Smooth muscle cell of the brain vasculature (primary cell): ENCODE measurements at places on chromosomes 3 and 15.
A peak's percentile ranks its signal among the peaks of the same experiment; 100 is the strongest.

- no peak for DNase-seq
These were observed 17.3 kb downstream of the RYR3 start for GRCh38 chr15:33328106-33328505.

- DNase-seq, result peak; percentile 99
These were observed 545.0 kb downstream of the ZPLD1 start for GRCh38 chr3:102979682-102980354.

- DNase-seq, result no peak
These were observed 103.3 kb downstream of the IL1RAP start for GRCh38 chr3:190617185-190617584.

DNA sequence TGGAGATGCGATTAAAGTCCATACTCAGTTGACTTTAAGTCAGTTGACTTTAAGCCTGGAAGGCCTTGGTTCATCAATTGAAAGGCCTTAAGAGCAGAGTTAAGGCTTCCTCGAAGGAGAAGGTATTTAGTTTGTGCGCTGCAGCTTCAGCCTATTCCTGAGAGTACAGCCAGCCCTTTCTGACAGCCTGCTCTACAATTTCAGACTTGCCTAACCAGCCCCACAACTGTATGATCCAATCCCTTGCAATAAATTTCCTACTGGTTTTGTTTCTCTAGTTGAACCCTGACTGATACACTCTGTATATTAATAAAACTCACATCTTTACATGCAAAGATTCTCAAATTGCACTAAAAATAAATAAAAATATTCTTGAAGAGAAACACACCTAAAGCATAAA is 66.1 kb upstream of the RORA start:
- DNase-seq, result no peak

DNA sequence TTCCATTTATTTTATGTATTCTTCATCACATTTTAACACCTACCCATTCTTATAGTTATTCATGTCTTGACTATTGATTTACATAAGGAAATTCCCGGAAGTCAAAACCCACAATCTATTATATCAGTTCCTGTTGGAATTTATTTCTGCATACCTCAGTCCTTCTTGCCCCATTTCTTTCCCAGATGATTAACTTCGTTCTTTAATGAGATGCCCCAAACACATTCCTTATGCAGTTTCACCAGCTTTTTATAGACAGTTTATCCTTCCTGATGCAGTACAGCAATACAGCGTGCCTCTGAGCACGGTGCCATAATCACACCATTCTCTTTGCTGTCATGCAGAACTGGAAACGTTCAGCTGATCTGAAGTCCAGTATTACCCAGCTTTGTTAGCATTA is 175.8 kb upstream of the NANOGP8 start:
- DNase-seq, result no peak

GRCh38 chr3:139198929-139199328 is 144.9 kb upstream of the MRPS22 start:
- DNase-seq, result no peak

GRCh38 chr15:27260523-27260922 is 289.5 kb downstream of the GABRG3 start:
- DNase-seq, result no peak

GRCh38 chr3:133040696-133041523 is 2.7 kb downstream of the TMEM108 start:
- DNase-seq, result peak; percentile 64

GRCh38 chr3:73762855-73763254 is 138.1 kb upstream of the PDZRN3 start:
- DNase-seq, result no peak

GRCh38 chr3:184693011-184693975 is 18.6 kb downstream of the MAGEF1 start:
- DNase-seq, result no peak

GRCh38 chr15:90972133-90972532 is 17.4 kb downstream of the RCCD1 start:
- no peak for DNase-seq

GRCh38 chr3:16482770-16483531 is 30.5 kb downstream of the RFTN1 start:
- no peak for DNase-seq

- no peak for DNase-seq
These were observed 50.5 kb downstream of the MBNL1 start for GRCh38 chr3:152319256-152319655.

DNA sequence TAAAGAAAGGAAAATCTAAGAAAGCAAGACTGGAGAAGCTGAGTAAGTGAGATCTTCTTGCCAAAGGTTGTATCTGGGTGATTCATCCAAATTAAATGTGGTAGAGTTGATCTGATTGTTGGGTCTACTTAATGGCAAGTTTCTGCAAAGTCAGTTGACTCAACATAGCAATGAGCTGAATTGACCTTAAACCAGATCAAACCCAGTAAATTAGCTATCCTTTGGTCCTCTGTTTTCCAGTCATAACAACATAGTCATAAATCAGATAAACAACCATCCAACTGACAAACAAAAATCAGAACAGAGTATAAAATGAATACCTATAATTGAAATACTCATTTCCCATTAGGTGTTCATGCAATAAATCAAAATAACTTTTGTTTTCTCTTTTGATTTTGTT is 142.6 kb upstream of the CFAP20DC start:
- DNase-seq, result no peak

- no peak for DNase-seq
These were observed 938 bp downstream of the DZIP3 start for GRCh38 chr3:108590460-108590859.

GRCh38 chr3:177229791-177230190 is 32.5 kb upstream of the TBL1XR1 start:
- no peak for DNase-seq

GRCh38 chr15:52483707-52484106 is 45.0 kb downstream of the MYO5A start:
- DNase-seq, result peak; percentile 33

DNA sequence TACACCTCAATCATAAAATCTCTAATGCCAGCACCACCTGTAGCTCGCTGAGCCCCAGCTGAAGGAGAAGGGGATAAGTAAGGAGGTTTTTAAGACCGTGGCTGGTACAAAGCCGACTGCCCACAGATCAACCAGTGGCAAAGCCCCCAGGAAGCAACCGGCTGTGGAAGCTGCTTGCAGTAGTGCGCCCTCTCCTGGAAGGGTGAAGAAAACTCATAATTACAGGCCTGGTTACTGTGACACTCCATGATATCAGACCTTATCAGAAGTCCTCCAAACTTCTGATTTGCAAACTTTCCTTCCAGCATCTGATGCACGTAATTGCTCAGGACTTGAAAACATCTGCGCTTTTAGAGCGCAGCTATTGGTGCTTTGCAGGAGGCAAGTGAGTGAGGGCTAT is 63.1 kb upstream of the MCTP2 start:
- no peak for DNase-seq

DNA sequence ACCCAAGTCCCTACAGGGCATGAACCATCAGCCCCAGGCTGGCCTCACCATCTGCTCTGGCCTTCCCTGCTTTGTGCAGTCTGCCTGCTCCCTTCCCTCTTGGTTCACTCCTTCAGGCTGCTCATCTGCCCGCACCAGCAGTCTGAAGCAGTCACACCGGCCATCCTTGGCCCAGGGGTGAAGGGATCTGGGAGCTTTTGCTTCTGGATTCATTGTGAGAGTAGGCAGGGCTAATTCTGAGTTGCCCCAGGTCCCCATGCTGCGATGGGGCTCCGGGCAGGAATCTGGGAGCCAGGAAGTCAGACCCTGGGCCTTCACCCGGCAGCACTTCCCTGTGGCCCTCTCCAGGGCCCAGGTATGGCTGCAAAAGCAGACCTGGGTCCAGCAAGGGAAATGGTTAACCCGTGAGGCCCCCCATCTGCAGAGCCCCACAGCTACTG is 99.7 kb downstream of the VGLL4 start:
- DNase-seq, result no peak

GRCh38 chr15:94042180-94042928 is 189.0 kb upstream of the MCTP2 start:
- DNase-seq, result no peak

DNA sequence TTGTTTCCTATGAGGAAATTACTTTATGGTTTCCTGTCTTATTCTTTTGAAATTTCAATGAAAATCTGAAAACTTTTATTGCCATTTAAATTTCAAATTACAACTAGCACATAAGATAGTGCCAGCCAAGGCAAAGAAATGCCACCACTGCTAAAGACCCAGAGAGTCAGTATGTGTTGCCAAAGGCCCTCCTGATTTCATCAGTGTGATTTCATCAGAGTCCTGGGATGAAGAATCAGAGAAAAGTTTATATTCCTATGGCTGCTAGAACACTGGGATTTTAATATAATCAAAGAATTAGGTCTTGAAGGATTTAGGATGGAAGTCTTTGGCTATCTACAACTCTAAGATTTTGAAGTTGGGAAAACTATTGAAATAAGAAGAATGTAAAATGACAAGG is 434.2 kb upstream of the CCDC54 start:
- no peak for DNase-seq

DNA sequence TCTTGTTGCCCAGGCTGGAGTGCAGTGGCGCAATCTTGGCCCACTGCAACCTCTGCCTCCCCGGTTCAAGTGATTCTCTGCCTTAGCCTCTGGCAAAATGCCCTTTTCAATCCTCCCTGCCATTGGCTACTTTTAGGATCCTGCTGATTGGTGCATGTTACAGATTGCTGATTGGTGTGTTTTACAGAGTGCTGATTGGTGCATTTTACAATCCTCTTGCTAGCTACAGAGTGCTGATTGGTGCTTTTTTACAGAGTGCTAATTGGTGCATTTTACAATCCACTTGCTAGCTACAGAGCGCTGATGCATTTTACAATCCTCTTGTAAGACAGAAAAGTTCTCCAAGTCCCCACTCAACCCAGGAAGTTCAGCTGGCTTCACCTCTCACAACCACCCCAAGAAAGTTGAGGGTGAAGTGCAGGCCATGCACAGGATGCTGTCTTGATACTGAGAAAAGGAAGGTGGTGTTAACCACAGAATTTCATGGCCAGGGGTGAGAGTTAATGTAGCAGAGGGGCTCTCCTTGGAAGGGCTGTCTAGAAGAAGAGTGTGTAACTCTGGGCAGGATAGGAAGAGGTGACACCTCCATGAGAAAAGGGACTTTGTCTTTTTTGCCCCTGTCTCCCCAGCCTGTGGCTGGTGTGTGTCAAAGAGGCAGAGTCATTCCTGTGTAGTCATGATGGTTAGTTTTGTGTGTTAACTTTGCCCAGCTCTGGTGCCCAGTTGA is 145.9 kb downstream of the APBA2 start:
- no peak for DNase-seq

- no peak for DNase-seq
These were observed 106.3 kb downstream of the ETFA start for GRCh38 chr15:76204916-76205460.

GRCh38 chr15:52803467-52804306 is 13.6 kb upstream of the ONECUT1 start:
- no peak for DNase-seq

DNA sequence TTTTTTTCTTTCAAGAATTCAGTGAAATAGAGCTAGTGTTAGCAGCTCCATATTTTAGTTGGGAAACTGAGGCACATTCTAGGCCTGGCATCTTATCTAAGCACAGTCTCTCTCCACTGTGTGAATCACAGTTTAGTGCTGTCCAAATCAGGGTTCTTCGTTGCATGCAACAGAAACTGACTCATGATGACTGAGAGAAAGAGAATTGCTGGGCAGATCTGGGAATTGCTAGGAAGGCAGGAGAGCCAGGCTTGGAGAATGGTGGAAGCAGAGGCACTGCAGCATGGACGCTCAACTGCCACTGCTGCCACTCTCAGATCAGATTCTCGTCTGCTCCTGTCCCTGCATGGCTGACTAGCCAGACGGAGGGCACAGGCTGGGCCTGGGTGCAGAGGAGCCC is 40.7 kb upstream of the CHST2 start:
- no peak for DNase-seq

DNA sequence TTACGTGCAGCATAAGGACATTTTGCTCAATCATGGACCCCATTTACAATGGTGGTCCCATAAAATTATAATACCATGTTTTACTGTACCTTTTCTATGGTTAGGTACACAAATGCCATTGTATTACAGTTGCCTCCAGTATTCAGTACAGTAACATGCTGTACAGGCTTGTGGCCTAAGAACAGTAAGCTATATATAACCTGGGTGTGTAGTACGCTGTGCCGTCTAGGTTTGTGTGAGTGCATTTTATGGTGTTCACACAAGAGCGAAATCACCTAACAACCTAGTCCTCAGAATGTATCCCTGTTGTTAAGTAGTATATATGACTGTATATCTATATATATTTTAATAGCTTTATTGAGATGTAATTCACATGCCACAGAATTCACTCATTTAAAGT is 12.5 kb downstream of the ASB7 start:
- no peak for DNase-seq

- DNase-seq, result no peak
These were observed 191.8 kb upstream of the CGNL1 start for GRCh38 chr15:57184502-57184901.

DNA sequence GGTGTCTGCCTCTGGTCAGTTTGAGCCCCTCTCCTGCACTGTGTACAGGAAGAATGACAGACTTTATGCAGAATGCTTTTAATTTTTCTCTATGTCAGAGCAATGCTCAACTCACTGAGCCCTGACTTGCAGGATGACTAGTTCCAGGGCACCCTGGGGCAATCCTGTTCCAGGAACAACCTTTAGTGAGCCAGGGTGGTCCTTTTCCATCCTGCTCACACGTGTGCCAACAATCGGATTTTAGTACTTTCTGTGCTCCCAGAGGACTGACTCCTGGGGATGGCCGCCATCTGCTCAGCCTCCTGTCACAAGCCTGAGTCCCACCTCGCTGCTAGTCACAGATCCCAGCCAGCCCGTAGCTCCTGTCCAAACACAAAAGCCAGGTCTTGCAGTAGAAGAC is 48.2 kb upstream of the ALDH1A3 start:
- no peak for DNase-seq

DNA sequence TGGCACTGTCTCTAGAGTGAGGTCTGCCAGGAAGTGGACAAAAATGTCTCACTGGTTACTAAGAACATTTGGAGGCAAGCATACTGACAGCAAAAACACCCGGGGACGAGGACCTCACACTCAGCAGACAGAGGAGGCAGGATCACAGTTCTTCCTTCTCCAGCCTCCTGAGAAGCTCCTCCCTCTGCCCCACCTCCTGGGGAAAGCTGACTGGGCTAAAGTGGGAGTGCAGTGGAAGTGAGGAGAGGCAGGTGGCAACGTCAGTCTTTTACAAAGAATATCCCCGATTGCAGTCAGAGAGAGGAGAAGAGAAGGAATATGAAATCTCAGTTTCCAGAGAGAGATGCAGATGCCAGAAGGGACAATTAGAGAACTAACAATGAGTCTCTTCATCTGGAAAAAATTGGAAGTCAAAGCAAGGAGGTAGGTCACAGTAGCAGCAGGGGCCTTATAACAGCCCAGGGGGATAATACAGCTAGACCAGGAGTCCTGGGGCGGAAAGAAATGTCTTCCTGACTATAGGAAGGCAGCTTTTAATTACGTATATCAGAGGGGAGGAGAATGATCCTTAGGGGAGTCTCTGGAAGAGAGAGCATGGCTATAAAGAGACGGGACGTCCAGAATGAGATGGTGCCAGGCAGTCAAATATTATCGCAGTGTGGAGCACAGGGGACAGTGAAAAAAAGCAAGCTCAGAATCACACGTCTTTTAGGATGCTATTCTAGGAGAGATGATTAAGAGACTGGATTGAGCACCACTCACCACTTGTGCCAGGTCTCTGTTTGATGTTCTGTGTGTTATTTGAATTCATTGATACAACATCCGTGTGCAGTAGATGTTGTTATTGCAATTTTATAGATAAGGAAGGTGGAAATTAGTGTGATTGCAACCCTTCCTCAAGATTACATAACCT is 47.2 kb downstream of the LEO1 start:
- DNase-seq, result no peak

GRCh38 chr3:188531210-188531609 is 377.3 kb downstream of the LPP start:
- no peak for DNase-seq

- DNase-seq, result no peak
These were observed 399.8 kb downstream of the SHQ1 start for GRCh38 chr3:72448375-72448823.

- no peak for DNase-seq
These were observed 3.9 kb downstream of the CAMK1 start for GRCh38 chr3:9765865-9766264.
